Activated T-cell treated with anti-CD3 and anti-CD28 coated beads, Interleukin-2, amount 50 U/mL, for 72 hours (primary cell): ENCODE measurements at places on chromosomes 4 and X. TPM values are rescaled to one million over a fixed set of nuclear protein-coding genes. Genes with fewer than 3 reads are reported as not detected.

Gene CXCR3
- 14.6 TPM for total RNA-seq

Gene SPARCL1
- total RNA-seq: not detected

Gene TSC22D3
- total RNA-seq: 79.1 TPM

Gene RAB33A
- 23.3 TPM for total RNA-seq

Gene MAP9
- total RNA-seq: 9.9 TPM

Gene CCNA2
- total RNA-seq: 74.8 TPM

Gene WDR17
- total RNA-seq: 2.9 TPM

GRCh38 chrX:56788717-56789122 is 59.7 kb downstream of the NBDY start:
- H3K4me3 ChIP-seq: no peak overlapping the region
- peaks cover 37% of the 10 kb centered on the region for H3K4me1 ChIP-seq
- H3K27me3 ChIP-seq: no peaks in the 10 kb centered on the region
- no peak overlapping the region for H3K27ac ChIP-seq
- DNase-seq: peak; percentile 72

- H3K27ac ChIP-seq: peak within 1 kb of the TSS; percentile 72
- H3K4me3 ChIP-seq: peak within 1 kb of the TSS; percentile 95
- no peaks in the 10 kb centered on the region for H3K27me3 ChIP-seq
- peaks cover 45% of the 10 kb centered on the region for H3K4me1 ChIP-seq
- DNase-seq: peak; percentile 81
These were observed at the start of gene PLP2 for GRCh38 chrX:49171752-49172279. TSS of gene PLP2 (plus strand) at chrX:49171898. CDS start at chrX:49172001, 103 bp downstream.

DNA sequence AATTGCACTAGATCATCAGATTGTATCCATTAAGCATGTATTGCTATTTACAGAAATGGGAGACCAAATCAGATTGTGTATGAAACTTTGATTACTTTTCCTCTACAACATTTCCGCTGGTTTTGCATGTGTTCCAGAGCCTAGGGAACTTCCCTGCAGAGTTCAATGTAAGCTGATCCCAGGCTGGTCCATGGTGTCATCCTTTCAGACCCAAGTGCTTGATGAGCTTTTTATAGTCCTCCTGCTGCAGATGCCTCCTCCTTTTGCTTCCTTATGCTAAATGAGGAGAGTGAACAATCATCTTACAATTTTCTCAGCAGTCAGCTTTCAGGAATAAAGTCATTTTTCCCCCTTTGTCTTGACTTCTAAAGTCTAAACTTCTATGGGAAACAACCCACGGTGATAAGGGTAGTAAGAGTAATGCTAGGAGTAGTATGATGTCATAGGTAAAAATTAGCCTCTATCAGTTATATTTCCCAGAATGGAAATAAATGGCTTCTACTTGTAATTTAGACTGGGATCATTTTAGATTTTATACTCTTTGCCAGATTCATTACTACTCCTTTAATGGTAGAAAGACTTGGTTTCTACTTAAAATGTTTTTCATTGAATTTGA is 55.1 kb upstream of the SLC4A4 start:
- H3K4me3 ChIP-seq: no peak overlapping the region
- no peaks in the 10 kb centered on the region for H3K4me1 ChIP-seq
- no peaks in the 10 kb centered on the region for H3K27me3 ChIP-seq
- DNase-seq: no peak
- H3K36me3 ChIP-seq: no peaks in the 10 kb centered on the region
- H3K27ac ChIP-seq: no peak overlapping the region

DNA sequence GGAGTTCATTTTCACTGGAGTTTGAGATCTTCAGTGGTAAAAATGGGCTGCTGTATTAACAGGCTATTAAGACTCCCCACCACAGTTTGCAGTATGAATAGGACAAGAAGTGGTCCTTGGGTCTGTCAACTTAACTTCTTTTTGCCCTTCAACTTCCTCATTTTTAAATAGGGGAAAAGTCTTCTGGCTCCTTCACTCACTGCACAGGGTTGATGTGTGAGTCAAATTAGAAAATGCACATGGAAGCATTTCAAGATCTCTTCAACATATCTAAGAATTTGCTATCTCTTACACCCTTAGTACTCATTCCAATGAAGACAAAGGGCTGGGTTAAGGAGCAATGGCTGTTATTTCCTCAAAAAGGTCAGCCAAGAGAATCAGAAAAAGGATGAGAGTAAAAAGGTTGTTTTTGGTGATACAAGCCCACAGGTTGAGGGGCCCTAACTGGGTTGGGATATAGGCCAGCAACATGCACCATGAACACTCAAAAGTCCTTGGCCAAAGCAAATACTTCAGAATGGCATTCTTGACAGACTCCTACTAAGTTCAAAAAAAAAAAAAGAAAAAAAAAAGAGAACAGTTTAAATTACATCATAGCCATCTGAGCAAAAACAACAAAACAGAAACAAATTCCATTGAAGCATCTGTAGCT is 13.4 kb downstream of the PDE5A start:
- no peaks in the 10 kb centered on the region for H3K4me1 ChIP-seq
- no peak overlapping the region for H3K27ac ChIP-seq
- no peaks in the 10 kb centered on the region for H3K36me3 ChIP-seq
- no peak overlapping the region for H3K4me3 ChIP-seq
- peaks cover 13% of the 10 kb centered on the region for H3K27me3 ChIP-seq

DNA sequence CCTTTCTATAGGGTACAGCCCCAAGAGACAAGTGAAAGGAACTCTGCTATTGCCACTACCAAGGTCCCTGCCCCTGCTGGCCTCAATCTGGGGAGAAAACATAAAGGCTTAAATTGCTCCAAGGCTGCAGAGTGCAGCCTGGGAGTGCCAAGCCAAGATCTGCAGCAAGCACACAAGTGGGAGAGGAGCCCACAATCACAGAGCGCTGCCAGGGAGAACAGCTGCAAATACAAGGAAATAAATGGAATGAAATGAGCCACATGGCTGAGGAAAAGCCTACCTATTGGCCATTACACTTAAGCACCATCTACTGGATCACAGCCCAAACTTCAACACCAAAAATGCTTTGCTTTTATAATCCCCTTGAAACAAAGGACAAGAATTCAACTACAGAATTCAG is 582.4 kb downstream of the FAM133A start:
- no peaks in the 10 kb centered on the region for H3K36me3 ChIP-seq
- H3K4me3 ChIP-seq: no peak overlapping the region
- H3K27ac ChIP-seq: no peak overlapping the region
- no peak for DNase-seq

GRCh38 chr4:112183252-112183651 is 38.0 kb downstream of the FAM241A start:
- peak overlapping the region; percentile 88 for H3K27ac ChIP-seq
- no peaks in the 10 kb centered on the region for H3K27me3 ChIP-seq
- no peak for DNase-seq
- peaks cover 3% of the 10 kb centered on the region for H3K36me3 ChIP-seq
- H3K4me1 ChIP-seq: peaks cover 55% of the 10 kb centered on the region
